Endodermal cell (in vitro differentiated cells): ENCODE measurements at places on chromosomes 3 and 15.
A peak's percentile ranks its signal among the peaks of the same experiment; 100 is the strongest.

DNA sequence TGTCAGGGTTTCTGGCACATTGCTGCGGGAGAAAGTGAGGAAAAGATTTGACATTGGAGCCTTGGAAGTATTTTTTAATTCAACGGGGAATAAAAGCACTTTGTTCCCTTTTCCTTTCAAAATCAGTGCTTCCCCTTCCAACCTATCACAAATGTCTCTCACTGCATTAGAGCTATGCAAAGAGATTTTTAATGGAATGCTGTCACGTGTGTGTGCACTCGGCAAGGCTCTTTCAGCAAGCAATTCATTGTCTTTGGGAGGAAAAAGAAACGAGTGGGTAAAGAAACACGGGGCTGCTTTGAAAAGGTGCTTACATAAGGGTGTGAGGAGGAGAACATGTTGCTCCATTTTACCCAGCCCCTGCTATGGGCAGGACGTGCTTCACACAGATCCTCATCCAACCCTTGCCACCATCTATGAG, 490.4 kb upstream of the PROK2 start:
- no peak for DNase-seq

DNA sequence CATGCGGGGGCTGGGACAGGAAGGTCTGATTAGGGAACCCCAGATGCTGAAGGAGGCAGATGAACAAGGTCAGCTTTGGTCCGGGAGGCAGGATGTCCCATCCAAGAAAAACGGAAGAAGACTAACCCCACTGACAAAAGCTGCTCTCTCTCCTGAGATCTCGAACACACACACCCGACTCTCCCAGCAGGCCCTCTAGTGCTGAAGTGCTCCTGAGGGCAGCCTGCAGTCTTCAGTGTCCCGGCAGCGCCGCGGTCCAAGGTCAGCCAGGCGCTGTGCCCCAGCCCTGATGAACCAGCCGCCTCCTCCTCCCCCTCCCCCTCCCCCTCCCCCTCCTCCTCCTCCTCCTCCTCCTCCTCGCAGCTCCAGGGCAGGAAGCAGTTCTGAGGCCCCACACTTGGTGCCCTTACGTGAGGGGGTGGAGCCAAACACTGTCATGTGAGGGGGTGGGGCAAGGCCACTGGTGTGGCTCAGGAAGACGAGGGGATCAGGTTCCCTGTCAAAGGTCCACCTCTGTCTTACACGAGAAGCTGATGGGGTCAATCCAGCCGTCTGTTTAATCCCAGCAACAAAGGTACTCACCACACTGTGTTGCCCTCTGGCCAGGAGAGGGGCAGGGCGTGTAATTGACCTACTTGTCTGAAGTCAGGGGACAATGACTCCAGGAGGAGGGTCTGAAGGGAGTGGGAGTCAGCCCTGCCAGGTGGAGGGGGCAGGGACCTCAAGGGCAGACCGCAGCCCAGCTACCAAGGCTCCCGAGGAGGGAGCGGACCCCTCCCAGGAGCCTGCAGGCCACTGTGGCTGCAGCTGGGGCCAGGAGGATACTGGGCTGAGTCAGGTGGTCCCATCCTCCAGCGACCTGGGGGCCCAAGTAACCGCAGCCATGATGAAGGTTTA, 34.3 kb downstream of the PRR23E start:
- peak; percentile 90 for DNase-seq

DNA sequence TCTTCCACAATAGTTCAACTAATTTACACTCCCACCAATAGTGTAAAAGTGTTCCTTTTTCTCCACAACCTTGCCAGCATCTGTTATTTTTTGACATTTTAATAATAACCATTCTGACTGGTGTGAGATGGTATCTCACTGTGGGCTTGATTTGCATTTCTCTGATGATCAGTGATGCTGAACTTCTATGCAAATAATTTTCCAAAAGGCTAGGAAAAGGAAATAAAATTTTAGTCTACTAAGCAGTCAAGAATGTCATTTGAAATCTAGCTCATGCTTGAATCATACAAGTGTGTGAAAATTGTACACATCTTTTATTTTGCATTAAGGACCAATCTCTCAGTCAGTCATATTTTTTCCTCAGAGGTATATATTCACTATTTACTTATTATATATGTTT, 101.7 kb upstream of the UBP1 start:
- no peak for DNase-seq

DNA sequence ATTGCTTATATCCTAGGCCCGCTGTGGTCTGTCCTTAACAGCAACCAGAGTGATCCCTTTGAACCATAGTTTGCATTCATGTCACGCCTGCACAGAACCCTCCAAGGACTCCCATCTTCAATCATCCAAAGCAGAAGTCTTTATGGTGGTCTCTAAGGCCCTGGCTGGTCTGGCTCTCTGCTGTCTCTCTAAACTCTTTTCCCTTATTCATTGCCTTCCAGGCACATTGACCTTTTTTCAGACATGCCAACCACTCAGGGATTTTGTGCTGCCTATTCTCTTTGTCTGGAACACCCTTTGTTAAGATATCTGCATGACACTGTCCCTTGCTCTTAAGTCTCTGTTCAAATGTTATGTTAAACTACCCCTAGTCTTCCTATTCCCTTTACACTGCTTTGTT, 21.9 kb upstream of the ZBTB47 start:
- no peak for DNase-seq

GRCh38 chr15:65917407-65917756, 48.1 kb downstream of the RAB11A start:
- no peak for DNase-seq

DNA sequence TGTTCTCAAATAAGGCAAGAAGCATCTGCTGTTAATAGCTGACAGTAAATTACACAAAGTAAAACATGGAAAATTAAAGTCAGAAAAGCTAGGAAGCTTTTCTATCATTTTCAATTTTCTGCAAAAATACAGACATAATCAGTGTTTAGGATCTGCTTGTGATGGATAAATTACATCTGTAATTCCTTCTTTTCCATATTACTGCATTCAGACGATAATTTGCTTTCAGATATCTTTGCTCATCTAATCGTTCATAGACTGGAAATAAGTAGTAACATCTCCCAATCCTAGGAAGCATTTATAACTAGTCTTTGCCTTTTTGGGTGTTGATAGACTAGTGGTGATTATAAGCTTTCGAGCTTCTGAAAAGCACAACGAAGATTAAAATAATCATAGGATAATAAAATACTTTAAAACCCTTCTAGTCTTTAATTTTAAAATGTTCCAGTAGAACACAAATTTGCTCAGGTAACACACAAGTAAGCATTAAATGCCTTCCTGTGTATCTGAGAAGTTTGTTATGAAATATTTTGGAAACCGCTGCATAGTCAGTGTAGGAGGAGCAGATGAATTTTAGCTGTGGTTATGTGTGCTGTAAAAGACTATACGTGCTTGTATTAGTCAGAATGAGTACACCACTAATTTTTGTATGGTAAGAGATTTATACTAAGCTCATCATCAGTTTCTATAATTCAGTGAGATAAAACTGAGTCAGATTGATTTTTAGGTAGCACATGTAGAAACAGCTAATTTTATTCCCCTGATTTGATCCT, 41.0 kb downstream of the MBNL1 start:
- no peak for DNase-seq

- no peak for DNase-seq
These were observed 29.9 kb upstream of the ST3GAL6 start for GRCh38 chr3:98733053-98733811.

DNA sequence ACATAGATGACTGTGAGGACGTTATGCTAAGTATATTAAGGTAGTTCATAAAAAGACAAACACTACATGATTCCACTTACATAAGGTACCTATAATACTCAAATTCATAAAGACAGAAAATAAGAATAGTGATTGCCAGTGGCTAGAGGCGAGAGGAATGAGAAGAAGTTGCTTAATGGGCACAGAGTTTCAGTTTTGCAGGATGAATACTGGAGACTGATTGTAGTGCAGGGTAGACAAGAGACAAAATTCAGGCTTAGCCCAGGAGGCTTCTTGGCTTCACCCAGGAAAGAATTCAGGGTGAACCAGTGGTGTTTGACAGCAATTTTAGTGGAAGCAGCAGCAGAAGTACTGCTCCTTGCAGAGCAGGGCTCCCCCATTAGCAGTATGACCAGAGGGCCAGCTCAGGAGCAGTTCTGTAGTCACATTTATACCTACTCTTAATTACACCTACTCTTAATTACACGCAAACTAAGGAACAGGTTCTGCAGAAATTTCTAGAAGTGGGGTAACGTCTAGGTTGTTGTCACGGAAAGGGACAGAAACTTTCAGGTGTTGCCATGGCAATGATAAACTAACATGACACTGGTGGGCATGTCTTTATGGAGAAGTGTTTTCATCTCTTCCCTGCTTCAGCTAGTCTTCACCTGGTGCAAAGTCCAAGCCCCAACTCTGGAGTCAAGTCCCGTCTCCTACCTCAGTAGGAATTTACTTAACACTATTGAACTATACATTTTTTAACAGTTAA, 55.2 kb downstream of the TBL1XR1 start:
- no peak for DNase-seq

DNA sequence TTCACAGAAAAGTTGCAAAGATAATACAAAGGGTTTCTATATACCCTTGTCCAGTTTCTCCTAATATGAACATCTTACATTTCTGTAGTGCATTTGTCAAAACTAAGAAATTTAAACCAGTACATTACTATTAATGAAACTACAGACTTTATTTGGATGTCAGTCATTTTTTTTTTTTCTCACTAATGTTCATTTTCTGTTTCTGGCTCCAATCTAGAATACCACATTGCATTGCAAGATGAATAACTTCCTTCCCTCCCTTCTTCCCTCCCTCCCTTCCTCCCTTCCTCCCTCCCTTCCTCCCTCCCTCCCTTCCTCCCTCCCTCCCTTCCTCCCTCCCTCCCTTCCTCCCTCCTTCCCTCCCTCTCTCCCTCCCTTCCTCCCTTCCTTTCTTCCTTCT, 509.2 kb upstream of the MCTP2 start:
- no peak for DNase-seq

GRCh38 chr3:16060358-16060852, 114.1 kb upstream of the GALNT15 start:
- peak; percentile 77 for DNase-seq

DNA sequence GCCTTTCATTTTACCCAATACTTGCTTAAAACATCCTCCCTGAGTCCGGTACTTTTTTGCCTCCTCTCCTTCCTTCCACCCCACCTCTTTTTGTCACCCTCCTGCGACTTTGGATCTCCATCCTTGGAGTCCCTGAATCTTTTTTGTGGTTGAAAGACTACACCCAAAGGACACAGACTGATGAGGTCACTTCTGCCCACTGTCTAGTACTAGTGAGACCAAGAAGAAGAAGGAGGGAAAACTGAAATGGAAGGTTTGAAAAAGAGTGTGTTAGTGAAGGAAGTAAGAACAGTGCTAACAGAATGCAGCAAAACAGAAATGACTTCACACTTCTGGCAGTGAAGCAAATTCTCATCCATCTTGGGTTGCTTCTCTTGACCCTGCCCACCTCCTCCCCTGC, 6.6 kb downstream of the B3GNT5 start:
- DNase-seq, result no peak

- DNase-seq, result no peak
These were observed 50.1 kb downstream of the UMPS start for GRCh38 chr3:124780356-124780755.

DNA sequence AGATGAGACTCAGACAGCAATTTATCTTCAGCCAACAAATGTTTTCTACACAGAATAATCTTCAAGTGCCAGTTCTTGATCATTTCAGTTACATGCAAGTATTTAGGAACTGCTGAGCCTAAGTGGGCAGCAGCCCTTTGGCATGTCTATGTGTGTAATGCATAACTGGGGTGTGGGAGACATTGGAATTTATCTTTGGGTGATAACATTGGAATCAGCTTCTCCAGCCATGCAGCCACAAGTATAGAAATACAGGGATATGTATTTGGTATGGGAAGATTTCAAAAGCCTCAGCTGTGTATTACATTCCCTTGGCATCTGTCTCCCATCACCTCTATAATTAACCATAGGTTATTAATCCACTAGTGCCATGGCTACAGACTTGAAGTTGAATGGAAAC, 63.4 kb upstream of the FOXP1 start:
- no peak for DNase-seq

DNA sequence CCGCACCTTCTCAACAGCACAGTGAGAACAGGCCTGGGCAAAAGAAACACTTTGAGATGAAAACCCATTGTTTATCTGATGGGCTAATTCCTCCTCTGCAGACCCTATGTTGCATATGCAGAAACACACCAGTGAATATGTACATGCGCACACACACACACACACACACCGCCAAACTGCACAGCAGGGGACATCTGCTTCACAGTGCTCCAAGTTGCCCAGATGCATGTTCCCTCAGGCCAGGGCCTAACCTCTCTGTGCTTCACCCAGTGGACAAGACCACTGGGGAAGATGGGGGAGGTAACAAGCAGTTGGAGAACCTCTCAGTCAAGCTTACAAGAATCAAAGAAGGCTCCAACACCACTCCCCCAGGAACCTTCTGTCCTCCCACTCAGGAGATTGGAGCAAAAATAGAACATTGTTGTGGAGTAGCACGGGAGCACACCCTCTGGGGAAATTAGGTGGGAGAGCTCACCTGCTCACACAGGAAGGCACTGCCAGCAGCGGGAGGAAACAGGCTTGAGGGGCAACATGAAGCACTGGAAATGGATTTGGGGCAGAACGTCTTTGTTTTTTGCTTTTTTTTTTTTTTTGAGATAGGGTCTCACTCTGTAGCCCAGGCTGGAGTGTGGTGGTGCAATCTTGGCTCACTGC, 13.0 kb downstream of the HCN4 start:
- DNase-seq, result no peak

DNA sequence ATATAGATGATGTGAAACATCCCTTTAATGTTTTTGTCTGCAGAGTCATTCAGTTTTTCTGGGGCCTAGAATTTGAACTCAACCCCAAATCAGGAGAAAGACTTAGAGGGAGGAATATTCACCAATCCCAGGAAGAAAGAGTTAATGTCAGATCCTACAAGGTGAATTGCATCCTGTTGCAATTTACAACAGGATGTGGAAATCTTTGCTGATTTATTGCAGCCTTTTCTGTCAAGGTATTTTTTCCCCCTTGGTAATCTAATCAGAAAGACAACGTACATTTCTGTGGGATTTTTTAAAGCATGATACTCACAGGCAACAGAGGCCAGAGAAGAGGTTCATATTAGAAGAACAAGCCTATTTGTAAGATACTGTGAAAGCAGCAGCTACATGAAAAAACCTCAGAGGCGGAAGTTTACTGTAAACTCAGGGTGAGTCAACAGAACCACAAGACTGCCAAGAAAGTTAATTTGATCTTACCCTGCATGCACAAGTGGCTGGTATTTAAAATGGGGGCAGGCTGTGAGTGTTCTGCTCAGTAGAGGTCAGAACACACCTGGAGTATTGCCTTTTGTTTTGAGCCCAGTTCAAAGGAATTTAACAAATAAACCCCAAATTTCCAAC, 531.9 kb downstream of the AGBL1 start:
- no peak for DNase-seq

DNA sequence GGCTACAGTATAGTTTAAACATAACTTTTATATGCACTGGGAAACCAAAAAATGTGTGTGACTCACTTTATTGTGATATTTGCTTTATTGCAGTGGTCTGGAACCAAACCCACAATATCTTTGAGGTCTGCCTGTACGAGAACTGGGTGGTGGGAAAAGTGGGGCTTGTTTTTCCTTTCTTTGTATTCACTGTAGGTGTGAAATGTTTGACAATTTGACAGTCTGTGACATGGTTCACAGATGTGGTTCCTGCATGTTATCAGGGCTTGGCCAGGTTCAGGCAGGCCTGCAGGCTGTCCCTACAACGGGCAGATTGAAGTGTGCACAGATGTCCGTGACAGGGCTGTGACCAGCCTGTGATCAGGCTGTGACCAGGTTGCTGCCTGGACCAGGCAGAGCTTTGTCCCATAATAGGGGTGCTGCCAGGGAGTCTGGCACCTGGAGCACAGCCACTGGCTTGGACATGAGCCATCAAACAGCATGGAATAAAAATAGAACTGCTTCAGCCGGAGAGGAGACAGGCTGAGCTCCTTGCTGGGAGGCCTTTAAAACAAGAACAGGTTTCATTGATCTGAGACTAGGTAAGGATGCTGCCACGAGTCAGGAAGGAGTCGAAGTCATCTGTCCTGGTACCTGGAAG, 61.0 kb downstream of the KLF13 start:
- DNase-seq, result no peak
